ENCODE measurements at places on chromosomes 1 and 21.

DNA sequence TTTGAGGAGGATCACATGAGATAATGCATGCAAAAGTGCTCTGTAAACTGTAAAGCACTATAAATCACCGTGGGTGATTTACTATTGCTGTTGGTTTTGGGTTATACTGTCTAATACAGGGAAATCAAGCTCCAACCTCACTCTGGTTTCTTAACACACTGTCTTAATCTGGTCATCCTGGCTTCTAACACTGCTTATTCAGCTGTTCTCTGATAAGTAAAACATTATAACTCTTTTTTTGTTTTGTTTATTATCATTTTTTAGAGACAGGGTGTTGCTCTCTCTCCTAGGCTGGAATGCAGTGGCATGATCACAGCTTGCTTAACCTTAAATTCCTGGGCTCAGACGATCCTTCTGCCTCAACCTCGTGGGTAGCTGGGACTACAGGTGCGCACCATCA is 21.9 kb upstream of the LSM10 start:
- DNase-seq = no peak

GRCh38 chr1:52842643-52843310 is at the start of gene ZYG11A:
Gene ZYG11A (plus strand): TSS chr1:52842760. CDS start chr1:52842884, 124 bp downstream.
- DNase-seq = no peak

DNA sequence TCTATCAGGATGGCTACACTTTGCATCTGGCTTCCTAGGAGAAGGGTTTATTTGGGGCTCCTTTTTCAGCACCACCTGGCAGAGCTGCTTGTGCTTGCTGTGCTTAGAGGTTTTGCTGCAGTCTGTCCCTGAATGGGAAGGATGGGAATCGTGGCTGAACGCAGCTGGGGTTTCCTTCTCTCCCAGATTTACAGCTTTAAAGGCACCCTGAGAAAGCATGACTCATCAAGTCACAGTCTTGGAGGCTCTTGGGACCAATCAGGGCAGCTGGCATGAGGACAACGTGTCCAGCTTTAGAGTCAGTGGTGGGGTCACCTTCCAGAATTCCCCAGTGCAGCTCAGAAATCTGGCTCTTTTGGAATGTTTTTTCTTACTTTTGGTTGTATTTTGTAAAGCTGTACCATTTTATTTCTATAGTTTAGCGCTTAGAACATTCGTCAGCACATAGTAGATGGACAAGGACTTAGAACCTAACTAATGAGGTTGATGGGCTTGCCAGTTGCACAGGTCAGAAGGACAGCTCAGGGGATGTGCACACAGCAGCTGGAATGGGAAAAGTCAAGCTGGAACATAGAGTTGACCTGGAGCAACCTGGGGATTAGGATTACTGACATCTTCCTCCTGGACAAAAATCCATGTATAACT is 222.6 kb downstream of the PRDM2 start:
- no peak for DNase-seq

GRCh38 chr1:164765992-164766720 is 207.2 kb downstream of the PBX1 start:
- no peak for DNase-seq

GRCh38 chr1:15882665-15883064 is 35.2 kb downstream of the SPEN start:
- no peak for DNase-seq

DNA sequence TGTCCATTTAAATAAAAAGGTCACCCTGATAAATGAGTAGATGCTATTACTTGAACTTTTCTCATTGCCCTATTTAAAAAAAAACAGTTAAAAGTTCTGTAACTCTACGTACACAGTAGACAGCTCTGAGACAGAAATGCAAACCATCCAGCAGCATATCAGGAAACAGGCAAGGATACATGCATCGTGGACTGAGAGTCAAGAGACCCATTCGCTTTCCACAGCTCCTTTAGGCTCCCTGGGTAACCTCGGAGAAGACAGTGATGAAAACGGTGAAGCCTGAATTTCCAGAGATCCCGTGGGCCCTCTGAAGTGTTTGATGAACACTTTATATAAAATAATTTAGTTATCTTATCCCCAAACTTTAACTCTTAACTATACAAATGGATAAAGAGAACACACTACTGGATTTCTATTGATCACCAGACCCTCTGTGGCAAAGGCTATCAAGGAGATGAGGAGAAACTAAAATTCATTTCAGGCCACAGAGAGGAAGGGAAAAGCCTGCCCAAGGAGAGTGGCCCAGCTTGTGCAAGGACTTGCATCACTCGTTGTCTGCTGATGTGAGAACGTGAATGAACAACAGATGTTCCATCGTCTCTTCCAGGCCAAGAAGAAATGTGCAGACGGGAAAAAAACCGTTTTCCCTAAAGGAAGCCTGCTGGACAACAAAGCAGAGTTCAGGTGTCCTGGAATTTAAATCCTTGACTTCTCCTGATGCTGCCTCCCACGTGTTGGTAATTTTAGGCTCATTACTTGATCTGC is 131.0 kb downstream of the TGFBR3 start:
- no peak for DNase-seq

DNA sequence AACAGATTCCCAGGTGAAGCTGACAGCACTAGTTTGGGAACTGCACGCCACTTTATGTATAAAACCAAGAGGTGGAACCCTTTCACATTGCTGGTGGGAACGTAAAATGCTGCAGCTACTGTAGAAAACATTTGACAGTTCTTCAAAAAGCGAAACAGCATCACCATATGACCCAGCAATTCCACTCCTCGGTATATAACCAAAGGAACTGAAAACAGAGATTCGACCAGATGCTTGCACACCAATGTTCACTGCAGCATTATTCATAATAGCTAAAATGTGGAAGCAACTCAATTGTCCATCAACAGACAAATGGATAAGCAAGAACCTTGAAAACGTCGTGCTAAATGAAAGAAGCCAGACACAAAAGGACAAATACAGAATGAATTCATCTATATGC is 17.5 kb downstream of the RSPH1 start:
- no peak for DNase-seq

- no peak for DNase-seq
These were observed 83.4 kb downstream of the SLC16A1 start for GRCh38 chr1:112872551-112872962.

DNA sequence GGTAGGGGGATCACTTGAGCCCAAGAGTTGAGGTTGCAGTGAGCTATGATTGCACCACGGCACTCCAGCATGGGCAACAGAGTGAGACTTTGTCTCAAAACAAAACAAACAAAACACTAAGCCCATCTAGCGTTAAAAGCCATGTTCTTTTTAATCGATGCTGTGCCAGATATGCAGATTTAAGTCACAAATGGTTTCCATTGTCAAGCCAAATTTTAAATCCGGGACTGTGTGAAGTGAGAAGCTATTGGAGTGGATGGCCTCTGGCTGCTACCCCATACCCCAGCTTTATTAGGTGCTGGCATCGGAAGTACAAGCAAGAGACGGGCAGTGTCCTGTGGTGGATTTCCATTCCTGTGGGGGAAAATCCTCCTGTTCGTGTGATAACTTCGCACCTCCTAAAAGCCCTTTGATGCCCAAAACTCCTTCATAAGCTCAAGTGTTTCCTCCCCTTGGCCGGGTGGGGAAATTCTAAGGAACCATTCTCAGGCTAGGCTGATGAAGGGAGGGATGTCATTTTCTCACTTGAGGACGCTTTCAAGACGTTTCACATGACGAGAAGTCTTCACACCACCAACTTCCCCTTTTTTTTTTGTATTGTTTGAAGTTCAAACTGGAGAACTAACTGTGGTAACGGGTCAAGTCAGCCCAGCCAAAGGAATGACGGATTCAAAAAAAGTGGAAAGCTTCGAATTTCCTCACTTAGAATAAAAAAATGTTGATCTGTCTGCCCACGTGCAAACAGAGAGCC is 140.8 kb downstream of the KAZN start:
- no peak for DNase-seq

GRCh38 chr1:118945489-118945888 is 42.7 kb downstream of the TBX15 start:
- no peak for DNase-seq
